Right ventricle myocardium superior (tissue), 1 donor: ENCODE measurements at places on chromosomes 7 and 10.

- DNase-seq, result peak; percentile 27
These were observed 3.1 kb downstream of the FUOM start for GRCh38 chr10:133354672-133355240.

- no peak for DNase-seq
These were observed 8.0 kb downstream of the PSAP start for GRCh38 chr10:71842856-71843686.

DNA sequence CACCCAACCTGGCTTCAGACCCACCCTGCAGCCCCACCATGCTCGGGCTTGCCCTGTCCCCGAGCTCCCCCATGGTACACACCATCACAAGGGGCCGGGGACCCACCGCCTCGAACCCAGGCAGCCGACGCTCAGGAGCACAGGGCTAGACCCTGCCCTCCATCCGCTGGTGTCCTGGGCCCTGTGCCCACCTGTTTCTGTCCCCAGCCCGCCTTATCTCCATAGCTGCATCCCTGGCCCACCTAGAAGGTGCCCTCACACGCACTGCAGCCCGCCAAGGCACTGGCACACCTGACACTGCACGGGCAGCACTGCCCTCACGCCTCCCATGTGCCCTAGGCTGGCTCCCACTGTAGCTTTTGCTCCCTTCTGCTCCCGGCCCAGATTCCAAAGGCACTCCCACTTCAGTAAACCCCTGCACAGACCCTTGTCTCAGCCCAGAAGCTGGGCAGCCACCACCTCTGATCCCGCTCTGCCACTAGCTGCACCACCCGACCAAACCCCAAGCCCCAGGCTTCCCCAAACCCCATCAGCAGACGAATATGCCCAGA lies 17.1 kb downstream of the YKT6 start:
- DNase-seq, result peak; percentile 33

DNA sequence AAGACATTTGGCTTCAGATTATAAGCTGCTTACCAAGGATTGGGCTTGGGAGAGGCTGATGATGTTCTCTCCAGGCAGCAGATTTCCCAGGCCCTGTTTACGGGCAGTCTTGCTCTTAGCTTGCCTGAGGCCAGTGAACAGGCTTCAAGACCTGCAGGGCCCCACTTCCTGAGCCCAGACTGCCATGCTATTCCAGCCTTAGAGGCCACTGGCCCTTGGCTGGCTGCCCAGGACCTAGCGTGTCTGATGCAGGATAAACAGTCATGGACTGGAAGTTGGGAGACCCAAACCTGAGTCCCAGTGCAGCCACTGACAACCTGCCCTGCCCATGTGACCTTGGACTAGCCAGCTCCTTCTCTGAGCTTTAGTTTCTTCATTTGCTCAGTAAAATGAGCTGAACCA lies 2.9 kb downstream of the PRXL2A start:
- DNase-seq, result peak; percentile 71

DNA sequence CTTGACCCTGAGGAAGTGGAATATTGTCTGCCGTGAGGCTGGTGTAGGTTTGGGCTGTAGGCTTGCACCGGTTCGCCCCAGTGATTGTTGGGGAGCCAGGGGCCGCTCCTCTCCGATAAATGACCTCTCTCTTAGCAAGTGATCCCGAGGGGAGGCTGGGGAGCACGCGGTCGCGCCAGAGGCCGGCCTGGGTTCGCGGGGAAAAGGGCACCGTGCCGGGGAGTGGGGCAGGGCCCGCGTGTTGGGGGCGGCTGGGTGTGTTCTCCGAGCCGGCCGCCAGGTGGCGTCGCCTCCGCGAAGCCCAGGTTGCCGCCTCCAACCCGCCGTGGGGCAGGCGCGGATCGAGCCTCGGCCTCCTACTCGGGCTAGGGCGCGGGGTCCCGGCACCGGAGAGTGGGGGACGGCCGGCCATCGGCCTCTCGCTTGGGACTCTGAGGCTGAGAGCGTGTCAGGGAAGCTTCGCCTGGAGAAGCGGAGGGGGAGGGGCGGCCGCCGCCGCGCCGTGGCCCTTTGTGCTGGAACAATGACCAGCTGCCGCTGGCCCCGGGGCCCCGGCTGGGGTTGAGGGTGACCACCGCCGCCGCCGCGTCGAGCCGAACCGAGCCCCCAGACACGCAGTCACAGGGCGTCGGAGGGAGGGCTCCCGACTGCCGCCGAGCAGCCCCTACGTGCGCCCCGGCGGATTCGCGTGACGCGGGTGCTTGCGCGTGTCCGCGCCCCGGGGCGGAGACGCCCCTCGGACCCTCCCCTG lies 442 bp upstream of the LZTS2 start:
- peak; percentile 91 for DNase-seq

- no peak for DNase-seq
These were observed 279.8 kb upstream of the FZD8 start for GRCh38 chr10:35921866-35922350.

DNA sequence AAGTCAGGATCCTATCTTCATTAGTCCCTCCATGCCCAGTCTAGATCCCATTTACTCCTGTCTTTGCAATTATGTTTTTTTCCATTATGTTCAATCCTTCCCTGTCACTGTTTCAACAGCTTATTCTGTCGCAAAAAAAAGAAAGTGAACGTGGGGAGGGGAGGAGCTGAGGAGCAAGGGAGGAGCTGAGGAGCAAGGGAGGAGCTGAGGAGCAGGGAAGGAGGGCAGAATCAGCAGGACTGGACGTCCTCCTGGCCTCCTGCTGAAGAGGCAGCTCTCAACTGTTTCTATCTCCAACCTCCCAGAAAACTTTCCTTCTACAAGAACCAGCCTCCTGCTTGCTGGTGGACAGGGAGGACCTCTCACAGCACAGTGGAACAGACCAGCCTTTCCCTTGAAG lies 26.0 kb downstream of the LARP4B start:
- no peak for DNase-seq

DNA sequence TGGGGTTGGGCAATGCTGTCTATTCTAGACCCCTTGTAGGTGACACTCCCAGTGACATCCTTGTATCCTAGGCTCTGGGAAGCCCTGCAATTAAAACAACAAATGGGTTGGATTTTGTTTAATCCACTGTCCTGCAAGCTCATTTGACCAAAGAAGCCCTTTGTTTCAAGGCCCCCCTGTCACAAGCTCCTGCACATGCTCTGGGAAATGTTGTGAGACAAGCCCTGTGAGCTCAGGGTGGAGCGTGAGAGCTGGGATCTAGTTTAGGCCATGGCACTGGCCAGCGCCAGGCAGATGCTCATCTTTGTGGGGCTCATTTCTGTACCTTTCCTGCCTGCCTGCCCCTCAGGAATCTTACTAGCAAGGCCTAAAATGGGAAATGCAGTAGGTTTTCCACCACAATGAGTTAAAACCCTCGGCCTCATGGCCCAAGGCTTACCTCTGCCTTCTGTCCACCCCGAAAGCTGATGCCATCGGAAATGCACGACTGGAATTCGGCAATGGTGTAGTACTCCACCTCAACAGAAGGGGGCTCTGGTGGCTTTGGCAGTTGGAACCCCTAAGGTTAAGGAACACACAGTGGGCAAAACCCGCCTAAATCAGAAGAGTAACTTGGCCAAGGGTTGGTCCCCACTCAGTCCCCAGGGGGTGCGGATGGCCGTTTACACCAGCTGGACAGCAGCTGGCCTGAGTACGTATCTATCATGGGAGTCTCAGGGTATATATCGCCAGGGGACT lies 112.0 kb downstream of the NEURL1 start:
- DNase-seq, result peak; percentile 50

DNA sequence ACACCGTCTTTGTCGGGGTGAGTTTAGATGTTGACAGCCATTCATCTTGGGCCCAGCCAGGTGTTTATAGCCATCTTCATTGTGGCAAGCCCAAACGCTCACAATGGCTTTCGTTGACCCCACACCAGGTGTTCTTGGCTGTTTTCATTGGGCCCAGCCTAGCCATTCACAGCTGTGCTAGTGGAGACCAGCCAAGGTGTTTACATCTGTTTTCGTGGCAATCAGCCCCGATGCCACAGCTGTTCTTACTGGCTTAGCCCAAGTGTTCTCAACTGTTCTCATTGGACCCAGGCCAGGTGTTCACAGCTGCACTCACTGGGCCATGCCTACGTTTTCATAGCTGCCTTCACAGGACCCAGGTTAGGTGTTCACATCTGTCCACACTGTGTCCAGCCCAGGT lies 7.7 kb downstream of the FRG2B start:
- DNase-seq, result no peak

- DNase-seq, result peak; percentile 80
These were observed 1.2 kb downstream of the RARRES2 start for GRCh38 chr7:150340024-150340749.

GRCh38 chr7:8175929-8176369 lies 86.0 kb downstream of the ICA1 start:
- no peak for DNase-seq

- DNase-seq, result no peak
These were observed 79.5 kb downstream of the EBF3 start for GRCh38 chr10:129884398-129885078.

DNA sequence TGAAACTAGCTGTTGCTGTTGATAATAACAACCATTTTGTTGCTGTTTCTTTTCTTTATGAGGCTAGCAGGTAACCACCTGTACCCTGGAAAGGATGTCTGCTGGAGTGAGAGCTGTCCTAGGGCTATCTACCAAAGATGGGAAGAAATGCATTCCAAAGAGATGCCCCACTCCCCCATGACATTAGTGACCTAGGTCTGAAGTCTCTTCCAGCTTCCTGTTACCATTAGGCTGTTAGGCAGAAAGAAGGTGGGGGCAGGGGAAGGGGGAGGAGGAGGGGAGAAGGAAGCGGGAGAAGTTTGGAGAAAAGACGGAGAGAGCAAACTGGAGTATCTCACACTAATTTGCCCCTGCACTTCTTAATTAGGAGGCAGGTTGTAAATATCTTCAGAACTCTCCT lies 118.5 kb downstream of the ABLIM1 start:
- no peak for DNase-seq
